ENCODE measurements at places on chromosomes 12 and 14.

DNA sequence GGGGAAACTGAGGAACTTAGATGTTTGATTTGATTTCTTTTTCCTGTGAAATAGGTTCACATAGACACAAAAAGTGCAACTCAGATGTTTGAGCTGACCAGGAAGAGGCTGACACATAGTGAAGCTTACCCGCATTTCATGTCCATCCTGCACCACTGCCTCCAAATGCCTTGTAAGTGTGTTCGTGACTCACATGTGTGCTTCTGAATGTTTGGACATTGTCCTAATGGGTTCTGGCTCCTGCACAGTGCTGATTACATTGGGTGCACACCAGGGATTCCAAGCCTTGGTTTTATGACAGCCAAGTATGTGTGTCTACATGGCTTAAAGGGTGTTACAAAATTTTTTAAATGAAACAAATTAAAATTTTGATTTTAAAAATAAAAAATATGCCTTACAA lies 137.4 kb downstream of the DAAM1 start:
- H3K36me3 ChIP-seq: peaks cover 6% of the 10 kb centered on the region
- H3K27ac ChIP-seq: no peak overlapping the region
- DNase-seq: no peak
- H3K27me3 ChIP-seq: no peaks in the 10 kb centered on the region
- no peak overlapping the region for H3K4me3 ChIP-seq
- H3K4me1 ChIP-seq: peaks cover 8% of the 10 kb centered on the region

GRCh38 chr12:23744696-23745095 lies 204.8 kb downstream of the SOX5 start:
- no peaks in the 10 kb centered on the region for H3K36me3 ChIP-seq
- no peak overlapping the region for H3K27ac ChIP-seq
- H3K4me1 ChIP-seq: no peaks in the 10 kb centered on the region
- DNase-seq: no peak
- H3K4me3 ChIP-seq: no peak overlapping the region

- DNase-seq: no peak
- no peak overlapping the region for H3K27ac ChIP-seq
- H3K36me3 ChIP-seq: peaks cover 59% of the 10 kb centered on the region
- H3K4me3 ChIP-seq: no peak overlapping the region
- peaks cover 6% of the 10 kb centered on the region for H3K27me3 ChIP-seq
Measured at GRCh38 chr12:10718279-10718821, 4.8 kb downstream of the YBX3 start.

GRCh38 chr12:96041181-96041580 lies 5.8 kb upstream of the LTA4H start:
- H3K4me1 ChIP-seq: peaks cover 23% of the 10 kb centered on the region
- no peak for DNase-seq
- no peaks in the 10 kb centered on the region for H3K36me3 ChIP-seq
- H3K27me3 ChIP-seq: no peaks in the 10 kb centered on the region
- H3K4me3 ChIP-seq: no peak overlapping the region

GRCh38 chr14:83860631-83861155 lies 1669.3 kb upstream of the FLRT2 start:
- H3K27me3 ChIP-seq: no peaks in the 10 kb centered on the region
- DNase-seq: no peak
- H3K27ac ChIP-seq: no peak overlapping the region
- no peaks in the 10 kb centered on the region for H3K36me3 ChIP-seq
- H3K4me3 ChIP-seq: no peak overlapping the region

DNA sequence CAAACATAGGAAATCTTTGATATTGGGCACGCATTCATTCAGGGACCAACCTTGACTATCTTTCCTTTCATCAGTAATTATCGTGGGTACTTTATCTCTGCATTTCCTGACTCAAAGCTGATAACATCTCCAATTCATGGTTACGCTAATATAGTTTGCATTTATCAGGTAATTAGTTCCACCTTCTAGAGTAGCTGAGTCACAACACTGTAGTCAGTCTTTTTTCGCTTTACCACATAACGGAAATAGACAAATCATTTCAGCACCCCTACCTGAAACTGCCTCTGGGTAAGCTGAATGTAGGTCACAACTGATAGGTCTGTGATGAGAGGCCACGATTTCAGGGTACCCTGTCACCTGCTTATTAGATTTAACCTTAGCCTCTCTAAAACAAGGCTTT lies 36.7 kb upstream of the IL22 start:
- peaks cover 49% of the 10 kb centered on the region for H3K4me1 ChIP-seq
- H3K4me3 ChIP-seq: no peak overlapping the region
- no peak for DNase-seq
- peaks cover 5% of the 10 kb centered on the region for H3K36me3 ChIP-seq
- H3K27ac ChIP-seq: peak overlapping the region; percentile 75
- H3K27me3 ChIP-seq: peaks cover 3% of the 10 kb centered on the region

- no peak for DNase-seq
- H3K27ac ChIP-seq: no peak overlapping the region
- H3K36me3 ChIP-seq: no peaks in the 10 kb centered on the region
- H3K4me1 ChIP-seq: no peaks in the 10 kb centered on the region
- H3K27me3 ChIP-seq: no peaks in the 10 kb centered on the region
Measured at GRCh38 chr12:87001102-87001501, 744.9 kb upstream of the MGAT4C start.

- no peak overlapping the region for H3K27ac ChIP-seq
- DNase-seq: no peak
Measured at GRCh38 chr14:21120686-21121085, 19.8 kb downstream of the TMEM253 start.

DNA sequence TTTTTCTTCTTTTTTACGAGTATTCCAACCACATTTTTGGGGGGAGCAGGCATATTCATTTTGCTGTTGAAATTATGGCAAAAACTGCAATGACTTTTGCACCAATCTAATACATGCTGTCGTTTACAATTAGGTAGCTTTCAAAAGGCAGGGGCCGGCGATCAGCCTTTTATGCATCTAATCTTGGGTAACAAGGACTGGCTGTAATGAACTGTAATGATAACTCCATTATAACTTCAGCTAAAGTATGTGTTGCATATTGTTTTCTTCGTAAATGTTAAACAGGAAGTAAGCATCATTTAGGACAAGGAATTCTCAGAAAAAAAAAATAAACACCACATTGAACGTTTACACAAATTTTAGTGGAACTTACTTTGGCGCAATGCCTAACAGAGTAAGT lies 30.3 kb upstream of the KLRF1 start:
- H3K4me3 ChIP-seq: peak overlapping the region; percentile 80
- peaks cover 56% of the 10 kb centered on the region for H3K4me1 ChIP-seq
- peaks cover 2% of the 10 kb centered on the region for H3K36me3 ChIP-seq
- peak overlapping the region; percentile 93 for H3K27ac ChIP-seq

DNA sequence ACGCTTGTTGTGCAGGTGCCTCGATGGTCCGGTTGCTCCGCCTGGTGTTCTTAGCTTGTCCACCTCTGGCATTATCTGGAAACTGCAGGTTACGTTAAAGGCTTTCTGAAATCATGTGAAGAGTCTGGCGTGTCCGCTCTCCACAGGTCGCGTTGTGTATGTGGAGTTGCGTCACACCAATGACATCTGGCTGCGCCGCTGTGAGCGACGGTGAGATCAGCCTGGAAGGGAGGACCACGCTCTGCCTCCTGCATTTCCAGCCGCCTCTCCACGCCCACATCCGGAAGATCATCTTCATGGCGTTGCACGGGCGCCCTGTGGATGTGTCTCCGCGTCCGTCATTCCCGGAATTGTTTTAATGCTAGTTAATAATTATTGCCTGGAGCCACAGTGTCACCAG lies 50.6 kb upstream of the GALNT9 start:
- H3K4me1 ChIP-seq: peaks cover 5% of the 10 kb centered on the region
- H3K27ac ChIP-seq: no peak overlapping the region
- H3K27me3 ChIP-seq: peaks cover 26% of the 10 kb centered on the region

- DNase-seq: no peak
- H3K27me3 ChIP-seq: no peaks in the 10 kb centered on the region
- no peaks in the 10 kb centered on the region for H3K36me3 ChIP-seq
- H3K27ac ChIP-seq: no peak overlapping the region
- H3K4me3 ChIP-seq: no peak overlapping the region
- H3K4me1 ChIP-seq: no peaks in the 10 kb centered on the region
Measured at GRCh38 chr14:90777830-90778485, 38.3 kb downstream of the TTC7B start.

DNA sequence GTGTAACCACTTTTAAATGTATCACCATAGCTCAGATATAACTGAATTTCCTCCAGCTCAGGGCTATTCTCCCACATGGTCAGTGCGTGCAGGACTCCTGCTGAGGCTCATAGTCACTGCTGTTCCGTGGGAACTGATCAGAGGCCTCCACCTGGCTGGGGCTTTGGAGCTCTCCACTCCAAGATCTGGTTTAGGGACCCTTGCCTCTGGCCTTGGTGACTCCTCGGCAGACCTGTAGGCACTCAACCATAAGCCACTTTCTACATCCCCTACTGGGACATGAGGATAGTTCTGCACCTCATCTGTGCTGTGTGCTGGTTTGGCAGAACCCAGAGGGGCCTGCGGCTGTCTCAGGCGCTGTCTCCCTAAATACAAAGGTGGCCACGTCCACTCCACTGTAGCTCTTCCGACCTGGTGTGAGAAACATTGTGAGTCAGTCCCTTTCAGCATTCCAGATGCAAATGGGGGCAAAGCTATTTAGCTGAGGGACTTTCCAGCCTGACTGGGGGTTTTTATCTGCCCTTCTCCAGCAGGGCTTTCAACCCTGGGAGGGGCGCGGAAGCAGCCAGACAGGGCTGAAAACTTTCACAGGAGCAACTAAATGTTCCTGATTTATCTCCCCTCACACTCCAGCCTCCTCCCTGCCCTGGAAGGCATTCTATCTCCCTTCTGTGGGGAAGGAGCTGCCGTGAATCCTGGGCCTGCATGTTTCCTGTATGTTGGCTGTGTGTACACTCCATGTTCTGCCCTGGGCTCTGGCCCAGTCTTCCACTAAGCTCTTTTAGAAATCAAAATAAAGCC lies 218.3 kb upstream of the DAAM1 start:
- H3K36me3 ChIP-seq: no peaks in the 10 kb centered on the region
- no peak overlapping the region for H3K4me3 ChIP-seq
- H3K4me1 ChIP-seq: no peaks in the 10 kb centered on the region
- H3K27me3 ChIP-seq: no peaks in the 10 kb centered on the region

GRCh38 chr14:54300881-54301280 lies 95.9 kb upstream of the CDKN3 start:
- no peak for DNase-seq
- no peak overlapping the region for H3K4me3 ChIP-seq
- H3K27me3 ChIP-seq: peaks cover 14% of the 10 kb centered on the region
- H3K27ac ChIP-seq: no peak overlapping the region

- H3K36me3 ChIP-seq: no peaks in the 10 kb centered on the region
- no peak for DNase-seq
- peaks cover 5% of the 10 kb centered on the region for H3K27me3 ChIP-seq
- no peak overlapping the region for H3K4me3 ChIP-seq
Measured at GRCh38 chr12:131007031-131007739, 53.5 kb downstream of the ADGRD1 start.

DNA sequence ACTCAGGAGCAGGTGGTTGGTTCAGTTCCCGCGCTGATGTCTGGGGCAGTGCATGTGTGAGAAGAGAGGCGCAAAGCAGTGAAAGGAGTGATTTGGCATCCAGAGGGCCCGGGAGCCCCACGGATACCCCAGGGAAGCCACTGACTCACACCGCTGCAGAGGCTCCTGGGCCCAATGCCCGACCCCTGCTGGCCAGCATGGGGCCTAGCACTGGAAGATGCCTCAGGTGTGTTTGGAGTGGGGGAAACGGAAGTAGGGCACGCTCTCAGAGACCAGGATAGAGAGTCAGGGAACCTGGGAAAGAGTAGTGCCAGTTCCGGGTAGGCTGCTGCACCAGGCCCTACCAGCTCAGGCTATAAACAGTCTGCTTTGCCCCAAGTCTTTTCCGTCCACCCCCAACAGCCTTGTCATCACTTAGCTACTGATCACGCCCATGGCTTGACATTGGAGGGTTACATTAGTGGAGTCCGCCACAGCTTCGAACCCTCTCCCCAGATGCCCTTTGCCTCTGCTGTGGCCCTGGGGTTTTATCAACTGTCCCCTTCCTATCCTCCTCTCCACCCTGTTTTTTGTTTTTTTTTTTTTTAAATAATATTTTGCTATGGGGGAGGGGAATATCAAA lies 9.5 kb upstream of the CSAD start:
- peaks cover 13% of the 10 kb centered on the region for H3K4me1 ChIP-seq
- peak; percentile 45 for DNase-seq
- peaks cover 41% of the 10 kb centered on the region for H3K36me3 ChIP-seq
- H3K27me3 ChIP-seq: no peaks in the 10 kb centered on the region
- peak overlapping the region; percentile 26 for H3K27ac ChIP-seq

GRCh38 chr14:58863661-58864345 lies 226.0 kb downstream of the DACT1 start:
- no peaks in the 10 kb centered on the region for H3K36me3 ChIP-seq
- DNase-seq: no peak
- H3K27ac ChIP-seq: no peak overlapping the region
- peaks cover 10% of the 10 kb centered on the region for H3K27me3 ChIP-seq
- no peak overlapping the region for H3K4me3 ChIP-seq

GRCh38 chr14:61832783-61833182 lies 70.6 kb downstream of the SNAPC1 start:
- peaks cover 11% of the 10 kb centered on the region for H3K4me1 ChIP-seq
- H3K4me3 ChIP-seq: no peak overlapping the region
- no peak overlapping the region for H3K27ac ChIP-seq
- H3K27me3 ChIP-seq: no peaks in the 10 kb centered on the region
- H3K36me3 ChIP-seq: no peaks in the 10 kb centered on the region

DNA sequence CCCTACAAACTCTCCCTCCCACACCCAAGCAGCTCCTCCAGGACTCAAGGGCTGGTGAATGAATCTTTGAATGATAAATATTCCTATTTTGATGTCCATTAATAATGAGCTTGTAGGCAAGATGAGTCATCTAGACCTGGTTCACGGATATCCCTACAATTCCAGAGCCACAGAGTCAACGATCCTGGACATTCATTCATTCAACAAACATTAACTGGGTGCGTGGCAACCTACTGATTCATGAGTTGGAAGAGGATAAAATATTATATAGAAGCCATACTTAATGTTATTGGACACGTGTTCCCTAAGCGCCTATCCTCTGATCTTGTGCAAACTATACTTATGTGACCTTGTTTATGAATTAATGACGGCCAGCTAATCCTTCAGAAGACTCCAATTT lies 420 bp upstream of the OTUB2 start:
- H3K27me3 ChIP-seq: peaks cover 7% of the 10 kb centered on the region
- no peak for DNase-seq
- no peak overlapping the region for H3K27ac ChIP-seq
- H3K4me1 ChIP-seq: peaks cover 42% of the 10 kb centered on the region
- H3K36me3 ChIP-seq: no peaks in the 10 kb centered on the region

Data from activated naive CD8-positive, alpha-beta T cell treated with anti-CD3 and anti-CD28 coated beads, Interleukin-2, amount 50 U/mL, for 24 hours (primary cell).